ENCODE measurements at places on chromosomes 1 and 21. TPM values are rescaled to one million over a fixed set of nuclear protein-coding genes. Genes with fewer than 3 reads are reported as not detected.

- no peak for DNase-seq
Measured at GRCh38 chr1:6695868-6696267, 5.7 kb downstream of the DNAJC11 start.

DNA sequence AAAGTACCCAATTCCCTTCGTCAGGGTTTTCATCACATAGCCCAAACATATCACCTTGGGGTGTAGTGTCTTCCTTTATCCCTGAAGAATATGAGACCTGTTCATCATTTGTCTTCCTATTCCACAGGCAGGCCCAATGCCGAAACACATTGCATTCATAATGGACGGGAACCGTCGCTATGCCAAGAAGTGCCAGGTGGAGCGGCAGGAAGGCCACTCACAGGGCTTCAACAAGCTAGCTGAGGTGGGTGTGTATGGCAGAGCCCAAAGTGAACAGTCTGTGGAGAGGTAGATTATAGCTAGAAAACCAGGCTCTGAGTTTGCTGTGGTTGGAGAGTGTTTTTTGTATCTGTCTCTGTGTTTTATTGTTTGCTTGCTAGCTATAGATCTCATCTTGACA lies 5.9 kb downstream of the DHDDS start:
- DNase-seq, result no peak

- DNase-seq, result peak; percentile 33
Measured at GRCh38 chr1:41578712-41579335, 94.3 kb upstream of the EDN2 start.

DNA sequence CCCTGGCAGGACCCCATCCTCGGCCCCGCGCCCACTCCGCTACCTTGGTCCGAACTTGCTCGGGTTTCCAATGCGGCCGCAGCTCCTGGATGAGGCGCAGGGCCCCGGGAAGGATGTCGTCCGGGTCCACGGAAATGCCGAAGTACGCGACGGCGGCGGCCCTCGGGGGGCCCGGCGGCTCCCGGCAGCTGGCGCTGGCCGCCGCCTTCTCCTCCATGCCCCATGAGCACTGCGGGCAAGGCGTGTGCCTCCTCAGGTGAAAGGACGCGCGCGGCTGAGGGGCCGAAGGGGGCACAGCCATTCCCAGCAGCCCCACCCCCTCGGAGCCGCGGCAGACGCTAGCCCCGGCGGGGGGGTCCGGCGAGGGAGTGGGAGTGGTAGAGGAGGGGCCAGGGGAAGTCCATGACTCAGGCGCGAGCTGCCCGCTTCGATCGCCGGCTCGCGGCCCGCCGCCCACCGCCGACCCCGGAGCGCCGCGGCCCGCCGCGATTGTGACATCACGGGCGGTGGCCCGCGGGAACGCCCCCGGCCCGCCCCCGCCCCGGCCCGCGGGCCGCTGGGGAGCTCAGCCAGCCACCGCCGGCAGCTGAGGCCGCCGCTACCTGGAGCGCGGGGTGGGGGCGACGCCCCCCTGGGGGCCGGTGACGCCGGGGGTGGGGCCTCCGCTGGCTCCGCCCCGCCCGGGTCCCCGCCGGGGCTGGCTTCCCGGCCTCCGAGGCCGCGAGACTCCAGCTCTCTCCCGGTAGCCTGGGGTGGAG lies at the start of gene ETNK2:
ETNK2 (minus strand) TSS at position 493 of the 758 bp plus-strand sequence; CDS start at position 301, 192 bp downstream.
- DNase-seq, result peak; percentile 66

DNA sequence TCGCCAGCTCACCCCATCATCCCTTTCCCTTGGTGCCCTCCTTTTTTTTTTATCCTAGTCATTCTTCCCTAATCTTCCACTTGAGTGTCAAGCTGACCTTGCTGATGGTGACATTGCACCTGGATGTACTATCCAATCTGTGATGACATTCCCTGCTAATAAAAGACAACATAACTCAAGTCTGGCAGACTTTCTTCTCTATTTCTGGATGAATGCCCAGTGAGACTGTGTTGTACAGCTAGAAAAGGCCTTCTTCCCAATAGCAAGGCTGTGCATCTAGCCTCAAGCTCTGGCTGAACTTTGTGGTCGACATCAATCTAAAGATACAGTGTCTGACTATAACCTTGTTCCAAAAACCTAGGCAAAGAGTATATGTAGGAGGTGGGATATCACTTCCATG lies 6.4 kb downstream of the IL24 start:
- no peak for DNase-seq

- DNase-seq, result no peak
Measured at GRCh38 chr21:38772646-38773045, 33.1 kb upstream of the ETS2 start.

- DNase-seq, result no peak
Measured at GRCh38 chr21:32726839-32727686, 750 bp downstream of the SYNJ1 start.

GRCh38 chr1:169368406-169368769 lies 393 bp downstream of the BLZF1 start:
- no peak for DNase-seq

- DNase-seq, result peak; percentile 54
Measured at GRCh38 chr1:35577071-35577998, 4.2 kb downstream of the TFAP2E start.

- DNase-seq, result no peak
Measured at GRCh38 chr1:68233202-68233601, 879 bp upstream of the WLS start.

GRCh38 chr1:243991650-243992049 lies 59.4 kb upstream of the ZBTB18 start:
- no peak for DNase-seq

DNA sequence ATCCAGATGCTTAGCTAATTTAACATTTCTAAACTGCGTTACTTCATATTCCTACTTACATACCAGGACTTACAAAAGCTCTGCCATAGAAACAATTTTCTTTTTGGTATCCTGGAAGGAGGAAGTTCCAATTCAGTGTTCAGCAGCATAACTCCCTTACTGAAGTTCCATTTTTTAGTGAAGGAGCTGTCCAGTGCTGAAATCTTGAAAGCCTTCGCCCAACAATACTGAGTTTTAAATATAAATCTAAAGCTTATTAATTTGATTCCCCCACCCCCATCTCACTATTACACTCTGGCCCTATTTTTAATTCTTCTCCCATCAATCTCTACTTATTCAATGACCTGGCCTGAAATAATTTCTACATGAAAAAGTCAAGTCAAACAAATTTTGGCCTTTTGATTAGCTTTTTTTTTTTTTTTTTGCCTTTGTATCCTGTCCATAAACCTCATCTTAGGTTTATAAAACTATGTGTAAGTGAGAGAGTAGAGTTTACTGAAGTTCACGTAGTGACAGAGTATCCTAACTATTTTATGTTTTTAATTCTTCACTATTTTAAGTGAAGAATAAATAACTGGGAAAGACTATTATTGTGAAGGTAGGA lies 323.0 kb upstream of the PLD5 start:
- DNase-seq, result no peak

- DNase-seq, result no peak
Measured at GRCh38 chr1:175840787-175841186, 97.4 kb upstream of the TNR start.

DNA sequence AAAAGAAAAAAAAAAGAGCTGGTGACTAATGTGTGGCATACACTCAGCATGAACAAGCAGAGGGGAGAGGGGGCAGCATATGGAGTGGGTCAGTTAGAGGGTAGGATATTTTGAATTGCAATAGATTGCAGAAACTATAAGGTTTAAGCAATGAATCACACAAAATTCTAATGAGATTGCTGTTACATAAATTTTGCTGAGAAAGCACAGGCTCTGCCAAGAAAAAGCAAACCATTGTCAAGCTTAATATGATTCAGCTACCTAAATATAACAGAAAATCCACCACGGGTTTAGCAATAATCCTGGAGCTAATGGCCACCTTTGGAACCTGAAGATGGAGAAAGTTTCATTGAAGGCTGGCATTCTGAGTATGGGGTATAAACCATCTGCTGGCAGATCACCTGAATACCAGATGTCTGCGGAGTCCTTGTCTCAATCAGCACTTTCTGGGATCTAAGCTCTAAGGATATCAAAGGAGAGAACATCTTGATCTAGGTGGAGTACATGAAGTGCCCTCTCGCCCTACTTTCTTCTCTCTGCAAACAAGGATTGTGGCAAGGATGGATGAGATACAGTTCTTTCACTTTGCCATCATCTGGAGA lies 30.3 kb upstream of the ANGPTL7 start:
- DNase-seq, result no peak

DNA sequence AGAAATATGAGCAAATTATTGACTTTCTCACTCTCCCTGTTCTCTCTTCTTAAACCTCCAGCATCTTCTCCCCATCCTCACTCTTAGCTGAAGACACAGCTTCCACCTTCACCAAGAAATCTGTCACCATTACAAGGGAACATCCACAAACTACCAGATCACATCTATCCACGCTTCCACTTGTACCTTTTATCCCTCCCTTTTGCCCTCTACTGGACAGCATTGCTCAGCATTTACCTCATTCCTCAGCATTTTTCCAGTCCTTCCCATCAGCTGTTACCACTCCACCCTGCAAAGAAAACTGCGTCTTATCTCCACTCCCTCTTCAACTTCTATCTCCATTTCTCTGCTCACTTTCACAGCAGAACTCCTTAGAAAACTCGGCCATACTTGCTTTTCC lies 42.6 kb downstream of the KCNJ6 start:
- no peak for DNase-seq

DNA sequence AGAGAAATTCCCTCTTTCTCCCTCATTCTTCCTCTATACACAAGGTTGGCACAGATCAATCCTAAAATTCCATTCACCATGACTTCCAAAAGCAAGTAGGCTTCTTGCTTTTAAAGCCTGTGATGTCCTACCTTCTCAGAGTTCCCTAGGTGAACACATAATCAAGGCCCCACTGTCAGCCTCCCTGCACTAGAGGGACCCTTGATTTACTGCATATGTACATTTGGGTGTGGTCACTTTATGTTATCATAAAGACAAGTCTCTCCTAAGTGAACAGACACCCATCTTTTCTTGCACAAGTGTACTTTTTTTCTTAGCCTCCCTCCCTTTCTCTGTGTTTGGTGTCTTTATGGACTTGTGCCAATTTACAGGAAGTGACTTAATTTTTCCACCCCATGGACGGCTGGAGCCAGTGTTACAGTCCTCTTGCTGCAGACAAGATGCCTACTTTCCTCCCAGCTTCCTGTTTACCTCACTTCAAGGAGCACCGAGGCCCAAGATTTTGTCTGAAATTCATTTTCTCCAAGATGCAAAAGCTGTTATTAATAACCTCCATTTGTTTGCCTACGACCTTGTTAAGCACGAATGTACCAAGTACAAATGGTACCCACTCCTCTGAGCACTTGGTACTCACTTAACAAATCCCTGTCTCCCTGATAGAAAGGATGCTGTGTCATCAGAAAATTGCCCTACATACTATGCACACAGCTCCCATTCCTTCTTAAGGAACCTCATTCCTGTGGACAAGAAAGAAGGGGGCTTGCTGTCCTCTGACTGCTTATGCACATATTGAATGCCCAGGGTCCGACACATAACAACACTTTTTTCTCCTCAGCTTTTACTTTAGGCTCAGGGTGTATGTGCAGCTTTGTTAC lies 82.8 kb upstream of the SLC44A3 start:
- DNase-seq, result no peak

- no peak for DNase-seq
Measured at GRCh38 chr1:198228925-198229324, 72.1 kb downstream of the NEK7 start.

DNA sequence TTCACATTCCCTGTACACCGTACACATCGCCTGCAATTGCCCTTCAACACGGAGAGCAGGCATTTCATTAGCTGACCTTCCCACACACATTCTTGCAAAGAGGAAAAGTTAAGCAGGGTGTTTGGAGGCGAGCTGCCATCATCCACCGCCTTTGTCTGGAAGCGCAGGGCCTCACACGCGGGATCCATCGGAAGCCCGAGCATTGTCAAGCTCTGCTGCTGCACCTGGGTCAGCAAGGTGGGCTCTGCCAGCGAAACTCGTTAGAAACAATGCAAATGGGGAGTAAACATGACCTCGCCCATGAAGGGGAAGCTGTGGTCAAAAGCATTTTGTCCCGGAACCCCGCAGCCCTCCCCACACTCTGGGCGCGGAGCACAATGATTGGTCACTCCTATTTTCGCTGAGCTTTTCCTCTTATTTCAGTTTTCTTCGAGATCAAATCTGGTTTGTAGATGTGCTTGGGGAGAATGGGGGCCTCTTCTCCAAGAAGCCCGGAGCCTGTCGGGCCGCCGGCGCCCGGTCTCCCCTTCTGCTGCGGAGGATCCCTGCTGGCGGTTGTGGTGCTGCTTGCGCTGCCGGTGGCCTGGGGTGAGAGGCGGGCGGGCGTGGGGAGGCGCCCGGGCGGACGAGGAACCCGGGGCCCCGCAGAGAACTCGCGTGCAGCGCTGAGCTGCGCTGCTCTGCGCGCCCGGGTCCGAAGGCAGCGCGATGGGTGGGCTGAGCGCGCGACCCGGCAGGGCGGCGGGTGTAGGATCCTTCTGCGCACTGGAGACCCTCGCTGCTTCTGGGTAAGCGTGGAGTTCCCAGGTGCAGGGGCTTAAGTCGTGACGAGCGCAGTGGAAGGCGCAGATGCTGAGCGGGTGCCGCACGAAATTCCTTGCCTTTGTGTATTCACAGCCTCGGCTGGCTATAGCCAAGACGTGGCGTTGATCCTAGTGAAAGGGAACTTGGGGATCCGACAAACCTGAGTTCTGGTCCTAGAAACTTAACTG lies at the start of gene CR1:
CR1 (plus strand) TSS at position 357 of the 992 bp plus-strand sequence; CDS start at position 468, 111 bp downstream.
- DNase-seq, result peak; percentile 29

- DNase-seq, result no peak
Measured at GRCh38 chr1:40390857-40391256, 17.3 kb downstream of the SMAP2 start.

- peak; percentile 88 for DNase-seq
Measured at GRCh38 chr1:165768513-165769394, at the start of gene TMCO1. TSS of gene TMCO1 (minus strand) at chr1:165768868. CDS start at chr1:165768751, 117 bp downstream.

GRCh38 chr1:3308053-3308452 lies 146.4 kb upstream of the ARHGEF16 start:
- DNase-seq, result no peak

DNA sequence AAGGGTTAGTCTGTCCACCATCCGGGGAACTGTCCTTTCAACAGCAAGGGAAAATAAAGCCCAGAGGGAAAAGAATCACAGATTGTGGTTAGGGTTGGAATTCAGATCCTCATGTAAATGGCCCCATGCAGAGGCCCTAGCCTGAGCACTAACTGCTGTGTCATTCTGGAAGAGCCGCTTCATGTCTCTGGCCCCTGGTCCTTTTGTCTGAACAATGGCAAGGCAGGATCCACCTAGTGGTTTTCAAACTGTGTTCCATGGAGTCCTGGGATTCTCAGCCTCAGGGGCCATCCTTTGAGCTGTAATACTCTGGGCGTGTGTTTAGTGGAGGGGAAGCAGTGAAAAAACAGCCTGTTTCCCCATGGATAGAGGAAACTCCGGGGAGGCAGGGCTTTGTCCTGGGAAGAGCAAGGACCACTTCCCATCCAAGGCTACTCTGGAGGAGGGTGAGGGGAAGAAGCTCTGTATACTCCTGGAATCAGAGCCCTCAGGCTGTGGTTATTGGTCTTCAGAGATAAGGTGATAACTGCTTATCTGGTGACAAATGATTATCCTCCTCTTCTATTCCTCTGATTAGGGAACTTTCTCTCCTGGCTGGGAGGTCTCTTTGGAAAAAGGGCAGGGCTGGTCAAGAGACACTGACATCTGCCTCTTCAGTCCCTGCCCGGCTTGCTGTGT lies 19.2 kb downstream of the PAX7 start:
- DNase-seq, result no peak

GRCh38 chr1:185917646-185918045 lies 183.5 kb downstream of the HMCN1 start:
- DNase-seq, result peak; percentile 42

GRIK1 gene
- total RNA-seq, result not detected

C2CD2 gene
- 14.9 TPM for total RNA-seq

SYCP1 gene
- 0.34 TPM for total RNA-seq

ILDR2 gene
- total RNA-seq, result 1.6 TPM

XCL1 gene
- 0.53 TPM for total RNA-seq

IFFO2 gene
- 6.5 TPM for total RNA-seq

TNNI3K gene
- total RNA-seq, result 0.07 TPM

TNFRSF1B gene
- 2.1 TPM for total RNA-seq

PARS2 gene
- 11.5 TPM for total RNA-seq
